ENCODE measurements at places on chromosomes 6 and 20.

- no peak for DNase-seq
Observed at GRCh38 chr6:36306375-36306774, 30.3 kb downstream of the BNIP5 start.

DNA sequence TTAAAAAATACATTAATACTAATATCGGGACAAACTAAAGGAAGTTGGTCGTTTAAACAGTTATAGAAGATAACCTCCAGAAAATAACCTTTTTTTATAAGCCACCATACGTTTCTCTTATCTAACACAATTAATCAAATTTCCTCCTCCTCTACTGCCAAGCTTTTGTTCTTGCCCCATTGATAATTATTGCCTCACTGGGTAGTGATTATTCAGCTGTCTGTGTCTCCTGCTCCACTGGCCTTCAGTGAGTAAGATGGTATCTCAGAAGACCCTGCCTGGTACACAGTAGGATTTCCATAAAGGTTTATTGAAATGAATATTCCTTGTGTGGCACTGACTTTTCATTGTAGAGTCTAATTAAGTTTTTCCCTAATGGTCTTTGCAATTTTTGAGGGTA lies 165.5 kb upstream of the SCGN start:
- no peak for DNase-seq

- no peak for DNase-seq
Observed at GRCh38 chr6:1063671-1064355, 248.1 kb upstream of the FOXQ1 start.

DNA sequence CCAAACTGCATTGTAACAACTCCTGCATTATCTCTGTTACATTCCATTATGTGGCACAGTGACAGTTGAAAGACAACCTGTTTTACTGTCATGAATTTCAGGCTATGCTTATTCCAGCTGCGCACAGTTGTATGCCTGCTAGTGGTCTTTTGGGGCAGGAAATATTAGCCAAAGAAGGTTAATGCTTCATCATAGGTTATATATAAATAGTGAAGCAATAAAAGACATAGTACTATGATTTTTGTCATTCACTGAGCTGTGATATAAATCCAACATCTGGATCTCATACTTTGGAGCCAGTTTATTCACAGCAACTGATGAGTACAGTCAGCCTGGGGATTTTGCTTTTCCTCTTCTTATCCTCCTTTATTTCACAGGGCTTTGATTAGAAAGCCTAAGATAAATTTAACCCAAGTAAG lies 55.6 kb downstream of the FILIP1 start:
- DNase-seq: no peak

DNA sequence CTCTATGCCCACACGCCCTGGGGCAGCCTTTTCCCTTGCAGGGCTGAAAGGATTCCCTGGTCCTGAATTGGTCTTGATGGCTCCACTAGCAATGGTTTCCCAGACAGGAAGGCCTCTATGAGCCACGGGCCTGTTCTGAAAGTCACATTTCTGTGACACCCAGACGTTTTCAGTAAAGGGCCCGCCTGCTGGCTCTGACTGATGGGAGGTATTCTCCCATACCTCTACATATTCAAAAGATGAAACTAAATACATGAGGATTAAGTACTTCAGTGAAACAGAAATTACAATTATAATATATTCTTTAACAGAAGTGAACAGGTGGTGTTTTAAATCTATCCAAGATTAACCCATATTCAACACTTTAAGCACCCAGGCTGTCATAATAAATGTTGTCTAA lies 629.8 kb downstream of the CDH26 start:
- DNase-seq: no peak

DNA sequence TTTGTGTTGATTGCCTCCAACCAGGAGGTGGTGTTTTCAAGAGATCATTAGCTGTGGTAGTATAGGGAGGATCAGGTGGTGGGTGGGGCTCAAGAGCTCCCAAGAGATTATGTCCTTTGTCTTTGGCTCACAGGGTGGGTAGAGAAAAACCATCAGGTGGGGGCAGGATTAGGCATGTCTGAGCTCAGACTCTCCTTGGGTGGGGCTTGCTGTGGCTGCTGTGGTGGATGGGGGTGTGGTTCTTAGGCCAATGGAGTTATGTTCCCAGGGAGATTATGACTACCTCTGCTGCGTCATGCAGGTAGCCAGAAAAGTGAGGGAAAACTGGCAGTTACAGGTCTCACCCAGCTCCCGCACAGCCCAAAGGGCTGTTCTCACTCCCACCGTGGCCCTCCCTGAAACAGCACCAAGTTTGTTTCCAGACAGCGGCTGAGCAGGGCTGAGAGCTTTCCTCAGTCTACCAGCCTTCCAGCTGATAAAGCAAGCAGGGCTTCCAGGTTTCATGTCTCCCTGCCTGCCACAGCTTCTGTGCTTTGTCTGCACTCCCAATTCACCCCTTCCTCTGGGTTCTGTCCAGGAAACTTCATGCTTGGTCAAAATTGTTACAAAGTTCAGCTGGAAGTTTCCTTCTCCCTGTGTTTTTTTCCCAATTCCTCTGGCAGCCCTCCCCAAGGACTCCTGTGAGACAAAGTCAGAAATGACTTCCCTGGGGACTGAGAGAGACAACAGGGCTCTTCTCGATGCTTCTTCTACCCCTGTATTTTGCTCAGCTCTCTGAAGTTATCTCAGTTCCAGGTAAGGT lies 481.1 kb upstream of the MAN1A1 start:
- no peak for DNase-seq

GRCh38 chr6:164294047-164294784 lies 879.7 kb downstream of the QKI start:
- DNase-seq: no peak

All from skeletal muscle cell (primary cell).